ENCODE measurements at places on chromosomes 2 and 18.
A peak's percentile ranks its signal among the peaks of the same experiment; 100 is the strongest.

DNA sequence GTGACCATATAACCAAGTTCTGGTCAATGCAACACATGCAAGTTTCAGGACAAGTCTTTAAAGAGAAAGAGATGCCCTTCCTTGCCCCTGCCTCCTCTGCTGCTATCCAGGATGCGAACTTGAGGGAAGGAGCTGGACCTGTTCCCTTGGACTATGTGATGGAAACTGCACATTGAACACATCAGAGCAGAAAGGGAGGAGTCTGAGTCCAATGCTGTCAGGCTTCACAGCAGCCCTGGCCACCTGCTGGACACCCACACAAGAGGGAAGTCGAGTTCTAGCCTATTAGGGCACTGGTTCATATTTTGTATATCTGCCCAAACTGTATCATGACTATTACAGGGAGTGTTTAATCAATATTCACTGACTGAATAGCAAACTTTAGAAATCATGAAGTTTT, 38.3 kb upstream of the TEX51 start:
- H3K27me3 ChIP-seq: peaks cover 7% of the 10 kb centered on the region
- H3K27ac ChIP-seq: no peak overlapping the region
- no peak overlapping the region for H3K4me3 ChIP-seq
- no peaks in the 10 kb centered on the region for H3K36me3 ChIP-seq
- DNase-seq: peak; percentile 8

DNA sequence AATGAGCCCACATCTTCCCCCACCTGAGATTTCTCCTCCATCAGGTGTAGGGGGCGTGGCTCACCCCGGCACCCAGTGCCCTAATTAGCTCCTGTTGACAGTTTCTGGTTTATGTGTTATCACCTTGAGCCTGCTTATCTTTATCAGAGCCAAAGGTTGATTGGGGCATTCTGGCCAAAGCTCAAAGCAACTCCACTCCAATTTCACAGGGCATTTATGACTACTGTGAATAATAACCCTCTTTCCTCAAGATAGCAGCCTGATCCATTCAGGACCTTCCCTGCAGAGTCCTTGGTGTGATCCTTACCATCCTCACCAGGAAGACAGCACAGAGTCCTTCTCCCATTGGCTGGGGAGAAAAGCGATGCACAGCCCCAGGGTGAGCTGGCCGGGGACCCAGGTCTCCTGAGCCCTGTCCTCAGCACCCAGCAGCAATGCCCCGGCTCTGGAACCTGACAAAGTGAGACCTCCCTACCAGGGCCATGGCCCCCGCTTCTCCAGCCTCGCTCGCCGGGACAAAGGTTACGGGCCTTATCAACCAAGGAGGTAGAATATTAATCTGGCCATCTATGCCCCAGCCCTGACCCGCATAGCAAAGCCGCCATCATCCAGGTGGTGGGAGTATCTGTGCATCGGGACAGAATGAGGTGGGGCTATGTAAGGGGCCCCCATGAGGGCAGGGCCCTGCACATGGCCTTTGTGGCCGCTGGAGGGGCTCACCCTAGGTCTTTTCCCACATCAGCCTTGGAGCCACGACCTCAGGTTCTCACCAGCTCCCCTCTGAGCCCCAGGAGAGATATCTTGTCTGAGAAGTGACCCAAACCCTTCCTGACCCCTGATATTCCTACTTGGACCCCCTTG, 64.5 kb downstream of the ZFP36L2 start:
- H3K27ac ChIP-seq: peak overlapping the region; percentile 12
- no peak overlapping the region for H3K4me3 ChIP-seq
- H3K27me3 ChIP-seq: no peaks in the 10 kb centered on the region

- no peak for DNase-seq
- no peaks in the 10 kb centered on the region for H3K36me3 ChIP-seq
- H3K4me1 ChIP-seq: no peaks in the 10 kb centered on the region
- no peak overlapping the region for H3K4me3 ChIP-seq
- H3K27ac ChIP-seq: no peak overlapping the region
Observed at GRCh38 chr2:71640489-71640888, 187.1 kb downstream of the DYSF start.

- no peaks in the 10 kb centered on the region for H3K27me3 ChIP-seq
- DNase-seq: no peak
- no peaks in the 10 kb centered on the region for H3K4me1 ChIP-seq
- H3K36me3 ChIP-seq: no peaks in the 10 kb centered on the region
- no peak overlapping the region for H3K4me3 ChIP-seq
Observed at GRCh38 chr2:216285701-216286100, 86.6 kb downstream of the MARCHF4 start.

DNA sequence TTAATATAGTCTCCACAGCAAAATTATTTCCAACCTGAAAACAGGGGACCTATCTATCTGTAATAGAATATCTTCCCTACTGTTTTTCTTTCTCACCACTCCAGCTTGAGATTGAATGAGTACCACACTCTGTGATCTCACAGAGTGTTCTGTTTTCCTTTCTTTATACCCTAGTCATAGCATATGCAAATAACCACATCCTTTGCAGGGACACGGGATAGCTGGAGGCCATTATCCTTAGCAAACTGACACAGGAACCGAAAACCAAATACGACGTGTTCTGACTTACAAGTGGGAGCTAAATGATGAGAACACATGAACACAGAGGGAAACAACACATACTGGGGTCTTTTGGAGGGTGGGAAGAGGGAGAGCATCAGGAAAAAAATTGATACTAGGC, 224.7 kb downstream of the SLC8A1 start:
- no peak for DNase-seq
- no peaks in the 10 kb centered on the region for H3K36me3 ChIP-seq
- H3K27me3 ChIP-seq: no peaks in the 10 kb centered on the region
- H3K27ac ChIP-seq: no peak overlapping the region
- H3K4me3 ChIP-seq: no peak overlapping the region

GRCh38 chr2:166375195-166375735, 479 bp downstream of the SCN9A start:
- no peak overlapping the region for H3K27ac ChIP-seq
- H3K36me3 ChIP-seq: no peaks in the 10 kb centered on the region
- peaks cover 41% of the 10 kb centered on the region for H3K27me3 ChIP-seq
- H3K4me1 ChIP-seq: peaks cover 15% of the 10 kb centered on the region
- no peak for DNase-seq

- H3K4me1 ChIP-seq: peaks cover 6% of the 10 kb centered on the region
- no peak for DNase-seq
- no peak overlapping the region for H3K27ac ChIP-seq
- H3K27me3 ChIP-seq: no peaks in the 10 kb centered on the region
- H3K36me3 ChIP-seq: no peaks in the 10 kb centered on the region
Observed at GRCh38 chr18:22279741-22280452, 110.5 kb downstream of the GATA6 start.

DNA sequence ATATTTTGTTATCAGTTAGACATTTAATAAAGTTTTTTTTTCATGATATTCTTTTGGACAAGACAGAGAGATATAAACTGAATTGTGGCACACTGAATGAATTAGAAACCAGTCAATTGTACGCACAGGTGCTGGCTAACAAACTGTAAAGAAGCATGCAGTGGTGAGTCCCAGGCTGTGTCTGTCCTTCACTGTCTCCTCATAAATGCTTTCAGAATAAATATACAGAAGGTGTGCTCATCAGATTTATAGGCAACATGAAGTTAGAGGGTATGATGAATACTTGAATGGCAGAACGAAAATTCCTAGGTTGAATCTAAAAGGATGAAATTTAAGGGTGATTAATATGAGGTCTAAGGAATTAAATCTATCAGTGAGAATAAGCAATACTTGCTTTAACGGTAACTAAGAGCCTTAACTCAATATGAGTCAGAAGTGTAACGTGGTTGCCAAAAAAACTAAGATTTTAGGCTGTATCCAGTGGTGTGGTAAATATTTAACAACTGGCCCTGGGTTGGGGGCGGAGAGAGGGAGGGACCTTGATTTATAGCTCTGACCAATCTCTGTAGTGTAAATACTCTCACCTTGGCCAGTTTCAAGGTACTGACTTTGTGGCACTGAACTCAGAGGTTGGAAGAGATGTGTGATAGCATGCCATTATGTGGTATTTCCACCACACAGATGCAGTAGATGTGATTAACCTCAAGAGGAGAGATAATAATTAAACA, 41.9 kb upstream of the AAK1 start:
- no peaks in the 10 kb centered on the region for H3K27me3 ChIP-seq
- peaks cover 58% of the 10 kb centered on the region for H3K4me1 ChIP-seq
- H3K4me3 ChIP-seq: no peak overlapping the region
- DNase-seq: peak; percentile 47

DNA sequence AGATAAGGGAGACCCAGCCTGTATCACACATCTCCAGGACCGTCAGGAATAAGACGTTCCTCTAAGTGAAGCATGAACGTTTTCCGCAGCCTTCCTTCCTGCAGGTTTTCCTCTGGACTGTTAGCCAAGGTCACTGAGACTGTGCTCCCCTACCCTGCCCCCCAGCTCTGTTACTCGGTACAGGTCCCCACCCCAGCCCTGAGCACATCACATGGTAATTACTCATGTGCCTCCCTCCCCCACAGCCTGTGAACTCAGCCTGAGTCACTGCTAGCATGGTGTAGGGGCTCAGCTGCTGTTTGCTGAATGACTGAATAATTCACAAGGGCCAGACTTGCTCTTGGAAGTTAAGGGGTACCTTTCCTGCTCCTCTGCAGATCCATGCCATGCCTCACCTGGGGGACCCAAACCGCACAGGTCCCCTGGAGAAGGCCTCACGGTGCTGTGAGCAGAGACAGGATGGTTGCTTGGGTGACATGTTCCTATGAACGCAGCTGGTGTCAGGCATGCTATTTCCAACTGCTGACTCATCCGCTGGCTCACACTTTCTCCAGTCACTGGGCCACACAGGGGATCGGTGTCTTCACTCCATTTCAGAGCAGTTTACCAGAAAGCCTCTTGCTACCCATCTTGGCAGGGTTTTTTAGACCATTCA, 88.2 kb downstream of the PLB1 start:
- peaks cover 61% of the 10 kb centered on the region for H3K4me1 ChIP-seq
- H3K36me3 ChIP-seq: peaks cover 3% of the 10 kb centered on the region
- no peak overlapping the region for H3K4me3 ChIP-seq
- peak; percentile 62 for DNase-seq
- H3K27ac ChIP-seq: no peak overlapping the region
- no peaks in the 10 kb centered on the region for H3K27me3 ChIP-seq

Data from activated CD8-positive, alpha-beta T cell treated with anti-CD3 and anti-CD28 coated beads, Interleukin-2, amount 10 ng/mL, durations not matched to agents 7 days and 5 days (primary cell).